Stimulated activated CD4-positive, alpha-beta T cell treated with anti-CD3 and anti-CD28 coated beads, Interleukin-15, amount 100 ng/mL, for 48 hours (primary cell): ENCODE measurements at places on chromosomes 11 and 22.
A peak's percentile ranks its signal among the peaks of the same experiment; 100 is the strongest.

DNA sequence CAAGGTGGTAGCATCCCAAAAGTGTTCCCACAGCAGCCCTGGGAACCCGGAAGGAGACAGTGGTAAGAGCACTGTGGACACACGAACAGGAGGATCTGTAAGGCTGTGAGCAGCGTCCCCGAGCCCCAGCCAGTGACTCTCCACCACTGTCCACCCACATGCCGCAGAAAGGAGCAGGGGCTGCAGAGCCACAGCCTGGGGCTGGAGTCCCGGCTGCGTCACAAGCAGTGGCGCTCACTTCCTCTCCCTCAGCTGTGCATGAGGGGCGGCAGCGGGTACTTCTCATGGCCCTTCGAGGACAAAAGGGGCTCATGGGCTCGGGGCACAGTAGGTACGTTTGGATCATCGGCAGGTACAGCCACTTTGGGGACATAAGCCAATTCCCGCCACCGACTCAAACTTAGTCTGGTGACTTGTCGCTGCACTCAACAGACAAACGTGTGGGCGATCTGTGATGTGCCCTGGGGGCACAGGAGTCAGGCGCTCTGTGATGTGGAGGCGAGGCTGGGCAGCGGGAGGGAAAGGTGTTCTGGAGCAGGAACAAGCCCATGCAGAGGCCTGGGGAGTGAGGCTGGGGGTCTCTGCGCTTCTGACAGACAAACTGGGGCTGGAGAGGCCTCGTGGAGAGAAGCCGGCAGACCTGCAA lies 68.5 kb downstream of the SCUBE1 start:
- no peak for DNase-seq

- DNase-seq = no peak
Observed at GRCh38 chr22:33044112-33044511, 14.1 kb downstream of the SYN3 start.

DNA sequence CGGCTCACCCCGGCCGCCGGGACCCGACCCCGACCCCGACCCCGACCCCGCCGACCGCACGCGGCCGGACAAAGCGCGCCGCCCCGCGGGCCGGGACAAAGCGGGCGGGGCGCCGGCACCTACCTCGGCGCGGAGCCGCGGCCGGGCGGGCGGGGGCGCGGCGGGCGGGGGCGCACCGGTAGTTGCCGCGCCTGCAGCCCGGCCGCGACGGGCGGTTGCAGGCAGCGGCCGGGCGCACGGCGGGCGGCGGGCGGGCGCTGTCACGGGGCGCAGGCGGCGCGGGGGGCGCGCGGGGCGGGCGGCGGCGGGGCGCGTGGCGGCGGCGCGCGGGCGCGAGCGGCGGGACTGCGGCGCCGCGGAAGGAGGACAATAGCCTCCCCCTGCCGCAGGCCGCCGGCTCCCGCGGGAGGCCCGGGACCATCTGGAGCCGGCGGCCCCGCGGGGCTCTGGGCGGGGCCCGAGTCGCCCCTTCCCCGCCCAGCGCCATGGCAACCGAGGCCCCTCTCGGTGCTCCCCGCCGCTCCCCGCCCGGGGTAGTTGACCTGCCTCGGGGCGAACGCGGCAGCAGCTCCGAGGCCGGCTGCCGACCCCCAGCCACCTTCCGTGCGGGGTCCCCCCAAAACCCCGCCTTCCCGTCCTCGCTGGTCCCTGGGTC lies 851 bp downstream of the SPTBN2 start:
- DNase-seq = no peak

DNA sequence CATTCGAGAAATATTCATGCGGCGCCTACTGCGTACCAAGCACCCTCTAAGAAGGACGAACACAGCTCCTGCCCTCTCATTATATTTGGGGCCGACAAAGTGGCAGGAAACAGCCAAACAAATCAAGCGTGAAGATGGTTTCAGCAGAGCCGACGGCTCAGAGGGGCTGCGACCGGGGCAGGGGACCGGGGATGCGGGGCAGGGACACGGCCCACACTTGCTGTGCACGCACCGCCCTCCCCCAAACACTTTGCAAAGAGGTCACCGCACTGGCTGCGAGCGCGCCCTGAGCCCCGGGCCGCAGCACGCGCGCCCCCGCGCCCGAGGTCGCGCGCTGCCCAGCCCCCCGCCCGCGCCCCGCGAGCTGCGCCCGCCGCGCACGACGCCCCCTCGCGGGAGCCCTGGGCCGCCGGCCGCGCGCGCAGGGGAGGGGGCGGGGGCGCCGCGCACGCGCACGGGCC lies 255 bp upstream of the SYNGR1 start:
- DNase-seq = no peak

GRCh38 chr11:102879801-102880200 lies 5.0 kb upstream of the MMP12 start:
- no peak for DNase-seq

DNA sequence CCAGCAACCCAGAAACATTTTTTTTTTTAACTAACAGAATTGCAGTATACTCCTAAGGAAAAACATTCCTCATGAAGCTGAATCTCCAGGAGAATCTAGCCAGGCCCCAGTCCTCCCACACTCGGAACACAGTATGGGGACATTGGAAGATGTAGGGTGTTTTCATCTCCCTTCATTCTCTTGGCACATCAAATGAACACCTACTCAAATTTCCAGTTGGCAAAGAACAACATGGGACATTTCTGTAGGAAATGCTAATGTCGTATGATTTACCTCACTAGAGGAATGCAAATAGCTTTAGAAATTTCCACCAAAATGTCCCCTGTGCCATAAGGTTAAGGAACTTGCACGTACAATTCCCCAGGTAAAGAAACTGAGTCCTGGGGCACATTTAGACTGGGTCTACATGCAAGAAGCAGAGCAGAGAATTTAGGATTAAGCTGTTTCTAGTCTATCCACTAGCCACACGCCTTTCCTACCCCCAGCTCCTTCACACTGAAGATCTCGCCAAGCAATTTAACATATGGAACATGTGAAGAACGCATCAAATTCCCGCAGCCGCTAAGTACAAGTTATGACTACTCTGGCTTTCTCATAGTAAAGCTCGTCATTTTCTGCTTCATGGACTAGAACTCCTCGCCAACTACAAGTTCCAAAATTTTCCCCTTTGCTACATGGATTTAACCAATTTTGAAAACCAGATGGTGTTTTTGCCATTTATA lies 2.9 kb upstream of the CADM1 start:
- no peak for DNase-seq

DNA sequence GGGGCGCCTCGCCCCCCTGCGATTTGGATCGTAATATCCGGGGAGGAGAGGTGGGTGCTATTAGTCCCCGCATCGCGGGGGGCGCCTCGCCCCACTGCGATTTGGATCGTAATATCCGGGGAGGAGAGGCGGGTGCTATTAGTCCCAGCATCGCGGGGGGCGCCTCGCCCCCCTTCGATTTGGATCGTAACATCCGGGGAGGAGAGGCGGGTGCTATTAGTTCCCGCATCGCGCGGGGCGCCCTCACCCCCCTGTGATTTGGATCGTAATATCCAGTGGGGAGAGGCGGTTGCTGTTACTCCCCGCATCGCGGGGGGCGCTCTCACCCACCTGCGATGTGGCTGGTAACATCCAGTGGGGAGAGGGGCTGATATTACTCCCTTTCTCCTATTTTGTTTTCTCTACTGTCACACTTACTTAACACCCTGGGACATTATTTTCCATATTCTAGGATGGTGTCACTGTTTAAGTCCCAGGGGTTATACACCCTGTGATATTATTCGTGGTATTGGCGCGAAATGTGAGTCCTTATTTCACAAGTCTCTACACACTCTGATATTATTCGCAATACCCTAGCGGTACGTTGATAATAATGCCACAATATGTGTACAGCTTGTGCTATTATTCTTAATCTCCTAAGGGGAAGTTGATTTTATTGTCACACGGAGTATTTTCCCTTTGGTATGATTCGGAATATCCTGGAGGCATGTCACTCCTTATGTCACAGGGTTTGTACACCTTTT lies 57.8 kb upstream of the ALDH3B2 start:
- DNase-seq = peak; percentile 14

DNA sequence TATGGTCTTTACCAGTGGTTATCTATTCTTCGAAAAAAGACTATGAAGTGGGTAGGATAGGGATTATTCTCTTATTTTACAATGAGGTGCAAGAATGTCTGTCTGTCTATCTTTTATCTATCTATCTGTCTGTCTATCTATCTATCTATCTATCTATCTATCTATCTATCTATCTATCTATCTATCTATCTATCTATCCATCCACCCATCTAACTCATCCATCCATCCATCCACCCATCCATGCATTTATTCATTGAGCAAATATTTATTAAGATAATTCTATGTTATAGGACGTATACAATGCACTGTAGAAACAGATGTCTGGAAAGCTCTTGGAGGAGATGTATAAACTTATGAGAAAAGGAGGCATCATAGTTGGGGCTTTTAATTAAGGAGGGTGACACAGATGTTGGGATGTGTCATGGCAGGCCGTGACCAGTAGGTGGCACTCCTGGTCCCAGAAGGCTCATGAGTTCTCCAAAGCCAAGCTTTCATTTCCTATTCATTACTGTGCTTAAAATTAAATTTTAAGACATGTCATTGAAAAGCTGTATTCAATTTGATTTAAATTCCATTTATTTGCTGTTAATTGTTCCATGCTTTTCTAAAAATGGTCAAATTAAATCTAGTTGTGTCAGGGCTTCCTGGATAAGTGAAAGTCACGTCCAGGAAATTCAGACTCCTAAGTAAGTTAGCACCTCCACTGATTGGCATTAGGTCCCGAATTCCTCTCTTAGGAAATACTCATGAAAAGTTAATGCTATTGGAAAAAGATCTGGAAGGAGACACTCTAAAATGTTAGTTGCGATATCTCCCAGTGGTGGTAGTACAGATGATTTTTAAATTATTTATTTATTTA lies 19.0 kb upstream of the E2F8 start:
- DNase-seq = peak; percentile 32
